ENCODE measurements at places on chromosomes 6 and 20.
A peak's percentile ranks its signal among the peaks of the same experiment; 100 is the strongest.

GRCh38 chr20:56386219-56386618, 5.8 kb downstream of the AURKA start:
- DNase-seq = no peak
- no peaks in the 10 kb centered on the region for H3K27me3 ChIP-seq
- peaks cover 75% of the 10 kb centered on the region for H3K36me3 ChIP-seq
- no peak overlapping the region for H3K4me3 ChIP-seq
- peaks cover 68% of the 10 kb centered on the region for H3K4me1 ChIP-seq

- H3K27me3 ChIP-seq = no peaks in the 10 kb centered on the region
- no peak overlapping the region for H3K4me3 ChIP-seq
- H3K4me1 ChIP-seq = no peaks in the 10 kb centered on the region
These were observed 447.3 kb downstream of the MAFB start for GRCh38 chr20:40241596-40242343.

DNA sequence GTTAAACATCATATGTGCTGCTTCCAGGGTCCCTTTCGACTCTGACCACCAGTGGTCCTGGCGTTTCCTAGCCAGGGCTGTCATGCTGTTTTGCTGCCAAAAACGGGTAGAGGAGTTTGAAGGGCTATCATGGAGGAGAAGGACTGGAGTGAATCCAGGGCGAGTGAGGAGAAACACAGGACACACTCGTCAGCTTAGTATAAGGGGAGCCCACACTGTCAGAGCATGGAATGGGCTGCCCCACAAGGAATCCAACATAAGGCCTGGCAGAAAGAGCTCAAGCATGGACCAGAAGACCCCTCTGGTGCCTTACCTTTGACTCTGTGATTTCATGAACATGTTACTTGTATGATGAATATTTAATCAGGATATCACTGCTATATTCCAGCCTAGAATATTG, 247.2 kb downstream of the NRN1 start:
- H3K4me1 ChIP-seq = no peaks in the 10 kb centered on the region
- DNase-seq = no peak
- H3K27me3 ChIP-seq = no peaks in the 10 kb centered on the region
- H3K36me3 ChIP-seq = peaks cover 16% of the 10 kb centered on the region
- H3K4me3 ChIP-seq = no peak overlapping the region
- no peak overlapping the region for H3K27ac ChIP-seq

GRCh38 chr6:13522656-13523055, 35.3 kb upstream of the GFOD1 start:
- no peaks in the 10 kb centered on the region for H3K36me3 ChIP-seq
- DNase-seq = no peak
- peaks cover 5% of the 10 kb centered on the region for H3K27me3 ChIP-seq
- no peak overlapping the region for H3K27ac ChIP-seq
- H3K4me1 ChIP-seq = peaks cover 13% of the 10 kb centered on the region
- H3K4me3 ChIP-seq = no peak overlapping the region

DNA sequence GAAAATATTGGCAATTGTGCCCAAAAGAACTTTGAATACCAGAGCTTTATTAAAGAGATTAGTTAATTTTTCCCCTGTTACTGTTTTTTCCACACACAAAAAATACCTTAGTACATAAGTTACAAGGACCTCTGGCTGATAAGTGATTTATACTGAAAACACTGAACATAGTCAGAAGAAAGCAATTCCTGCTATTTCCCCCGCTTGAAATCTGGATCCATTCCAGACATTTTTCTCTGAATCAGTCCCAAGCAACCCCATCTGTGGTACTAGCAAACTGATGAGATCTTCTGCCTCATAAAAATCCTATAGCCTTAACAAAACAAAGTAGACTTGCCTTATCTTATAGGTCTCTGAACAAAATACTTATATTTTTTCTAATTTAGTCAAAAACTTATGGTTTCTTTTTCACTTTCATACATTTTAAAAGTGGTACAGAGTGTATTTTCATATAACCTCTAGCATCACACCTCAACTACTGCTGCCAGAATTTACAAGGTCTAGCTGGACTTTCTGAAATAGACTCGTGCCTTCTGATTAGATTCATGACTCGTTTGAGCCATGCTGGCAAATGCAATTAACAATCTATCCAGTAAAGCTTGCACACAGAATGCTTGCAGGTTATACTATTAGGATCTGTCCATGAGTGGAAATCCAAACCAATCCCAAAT, 111.9 kb downstream of the TBX18 start:
- no peaks in the 10 kb centered on the region for H3K4me1 ChIP-seq
- H3K4me3 ChIP-seq = no peak overlapping the region
- no peak overlapping the region for H3K27ac ChIP-seq
- no peak for DNase-seq

GRCh38 chr20:60295214-60295613, 337.0 kb downstream of the CDH26 start:
- H3K27ac ChIP-seq = peak overlapping the region; percentile 17
- H3K27me3 ChIP-seq = no peaks in the 10 kb centered on the region
- peaks cover 3% of the 10 kb centered on the region for H3K36me3 ChIP-seq
- H3K4me1 ChIP-seq = peaks cover 23% of the 10 kb centered on the region

GRCh38 chr6:159842035-159842434, 42.0 kb downstream of the PNLDC1 start:
- peaks cover 1% of the 10 kb centered on the region for H3K27me3 ChIP-seq
- peaks cover 6% of the 10 kb centered on the region for H3K4me1 ChIP-seq
- no peak for DNase-seq
- no peaks in the 10 kb centered on the region for H3K36me3 ChIP-seq
- no peak overlapping the region for H3K27ac ChIP-seq
- H3K4me3 ChIP-seq = no peak overlapping the region

DNA sequence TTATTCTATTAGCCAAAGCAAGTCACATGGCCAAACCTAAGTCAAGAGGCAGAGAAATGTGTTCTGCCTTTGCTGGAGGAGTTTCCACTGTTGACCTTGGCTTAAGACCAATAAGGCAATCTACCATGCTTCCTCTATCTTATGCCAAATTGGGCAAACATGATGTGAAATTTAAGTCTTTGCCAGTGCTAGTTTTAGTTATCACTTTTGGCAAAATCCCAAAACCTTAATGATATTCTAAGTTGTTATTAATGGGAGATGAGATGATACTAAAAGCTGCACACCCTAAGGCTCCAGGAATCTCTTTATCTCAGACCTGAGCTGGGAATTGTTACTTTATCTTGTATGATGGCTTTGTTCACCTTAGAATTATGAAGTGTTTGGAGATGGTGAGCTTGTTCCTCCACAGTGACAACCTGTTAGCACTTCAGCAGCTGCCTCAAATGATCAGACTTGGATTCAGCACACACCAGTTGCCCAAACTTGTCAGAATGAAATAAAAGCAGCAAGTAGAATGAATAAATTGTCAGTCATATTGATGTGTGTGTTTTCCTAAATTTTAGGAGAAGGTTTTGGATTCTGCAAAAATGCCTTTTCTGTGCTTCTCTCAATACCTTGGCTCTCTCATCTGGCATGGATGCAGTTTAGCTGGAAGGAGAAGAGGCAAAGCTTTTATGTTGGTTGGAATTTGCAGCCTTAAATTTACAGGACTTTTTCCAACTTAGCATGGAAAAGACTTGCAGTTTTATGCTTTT, 49.3 kb downstream of the RIN2 start:
- no peak for DNase-seq
- no peaks in the 10 kb centered on the region for H3K36me3 ChIP-seq
- peaks cover 2% of the 10 kb centered on the region for H3K27me3 ChIP-seq
- no peak overlapping the region for H3K27ac ChIP-seq

- DNase-seq = no peak
- no peaks in the 10 kb centered on the region for H3K27me3 ChIP-seq
- peaks cover 72% of the 10 kb centered on the region for H3K4me1 ChIP-seq
- H3K4me3 ChIP-seq = no peak overlapping the region
- peaks cover 34% of the 10 kb centered on the region for H3K36me3 ChIP-seq
These were observed 3.4 kb downstream of the NEDD9 start for GRCh38 chr6:11228935-11229654.

DNA sequence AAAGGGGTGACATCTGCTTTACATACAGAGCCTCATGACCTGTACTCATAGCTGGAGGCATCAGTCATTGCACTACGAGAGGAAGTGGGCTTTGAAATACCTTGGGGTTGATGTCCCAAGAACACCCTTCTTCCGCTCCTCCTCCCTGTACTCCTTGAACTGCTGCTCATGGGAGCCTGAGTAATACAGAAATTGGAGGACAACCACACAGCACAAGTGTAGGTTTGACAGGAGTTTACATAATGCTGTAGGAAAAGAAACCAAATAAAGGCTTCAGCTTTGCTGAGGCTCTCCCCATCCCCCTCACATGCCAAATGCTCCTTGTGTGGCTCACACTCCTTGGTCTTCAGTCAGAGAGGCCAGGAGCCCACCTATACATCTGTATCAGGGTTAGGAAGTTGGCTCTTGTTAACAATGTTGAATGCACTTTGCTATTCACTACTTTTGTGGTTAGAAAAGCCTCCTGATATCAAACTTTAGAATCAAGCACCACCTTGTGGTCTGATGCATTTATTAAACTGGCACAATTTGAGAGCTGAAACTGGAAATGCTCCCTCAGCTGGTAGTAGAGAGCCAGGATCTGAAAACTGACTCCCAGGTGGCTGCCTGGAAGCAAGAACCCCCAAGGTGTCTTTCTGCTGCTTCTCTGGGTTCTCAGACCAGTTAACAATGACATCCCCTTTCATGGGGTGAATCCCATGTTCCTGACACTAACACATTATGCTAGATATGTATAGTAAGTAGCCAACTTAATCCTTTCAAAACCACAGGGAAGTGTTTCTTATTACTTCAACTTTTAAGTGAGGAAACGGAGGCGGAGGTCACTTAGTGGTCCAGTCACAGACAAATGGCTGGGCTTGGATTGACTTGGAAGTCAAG, 56.2 kb upstream of the EDN1 start:
- peak overlapping the region; percentile 60 for H3K27ac ChIP-seq
- H3K4me3 ChIP-seq = no peak overlapping the region
- no peaks in the 10 kb centered on the region for H3K27me3 ChIP-seq

DNA sequence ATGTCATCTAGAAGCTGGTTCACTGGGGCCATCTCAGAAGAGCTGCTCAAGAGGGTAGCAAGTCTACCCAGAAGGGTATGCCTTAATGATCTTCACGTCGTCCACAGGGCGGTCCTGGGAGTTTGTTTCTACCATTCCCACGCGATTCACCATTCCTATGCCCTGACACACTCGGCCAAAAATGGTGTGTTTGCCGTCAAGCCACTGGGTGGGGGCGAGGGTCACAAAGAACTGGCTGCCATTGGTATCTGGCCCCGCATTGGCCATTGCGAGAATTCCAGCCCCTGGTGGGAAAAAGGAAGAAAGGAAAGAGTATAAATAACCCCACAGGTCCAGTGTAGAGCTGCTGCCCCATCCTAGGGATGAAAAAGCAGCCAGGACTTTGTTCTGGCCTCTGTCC, 16.5 kb upstream of the CPNE5 start:
- H3K36me3 ChIP-seq = peaks cover 32% of the 10 kb centered on the region
- DNase-seq = no peak
- H3K27me3 ChIP-seq = no peaks in the 10 kb centered on the region
- no peak overlapping the region for H3K27ac ChIP-seq
- H3K4me1 ChIP-seq = peaks cover 5% of the 10 kb centered on the region

- no peaks in the 10 kb centered on the region for H3K27me3 ChIP-seq
- H3K4me3 ChIP-seq = no peak overlapping the region
- H3K36me3 ChIP-seq = peaks cover 18% of the 10 kb centered on the region
- H3K4me1 ChIP-seq = peaks cover 44% of the 10 kb centered on the region
These were observed 3.9 kb downstream of the ACSS2 start for GRCh38 chr20:34880215-34880850.

DNA sequence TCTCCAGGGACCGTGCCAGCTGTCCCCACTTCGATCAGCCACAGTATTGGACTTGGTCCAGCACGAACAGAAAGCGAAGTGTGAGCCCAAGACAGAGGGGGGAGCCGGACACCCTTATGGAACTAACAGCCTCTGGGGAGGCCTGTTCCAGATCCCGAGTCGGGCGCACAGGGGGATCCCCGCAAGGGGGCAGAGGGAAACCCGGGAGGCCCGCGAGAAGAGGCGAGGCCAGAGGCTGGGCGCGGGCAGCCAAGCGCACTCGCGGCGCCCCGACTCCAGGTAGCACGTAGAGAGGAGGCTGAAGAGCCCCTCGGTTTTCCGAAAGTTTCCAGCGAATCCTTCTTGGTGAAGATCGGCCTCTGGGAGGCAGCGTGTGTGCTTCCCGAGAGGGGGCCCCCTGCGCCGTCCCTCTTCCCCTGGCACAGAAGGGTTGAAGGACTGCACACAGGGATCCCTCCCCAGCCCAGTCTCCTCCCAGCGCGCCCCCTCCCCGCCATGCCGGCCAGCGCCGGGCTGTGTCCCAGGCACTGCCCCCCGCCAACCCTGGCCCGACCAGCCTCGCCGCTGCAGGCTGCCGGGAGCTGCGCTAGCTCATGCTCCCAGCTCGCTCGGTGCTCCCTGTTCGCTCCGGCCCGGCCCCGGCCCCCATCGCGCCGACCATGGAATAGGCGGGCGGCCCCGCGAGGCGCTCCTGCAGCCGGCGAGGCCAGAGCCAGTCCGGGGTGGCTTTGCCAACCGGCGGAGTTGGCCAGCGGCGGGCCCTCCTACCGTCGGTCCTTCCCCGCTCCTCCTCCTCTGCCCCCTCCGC, 577 bp upstream of the SLC24A3 start:
- H3K27me3 ChIP-seq = peaks cover 42% of the 10 kb centered on the region
- no peak overlapping the region for H3K27ac ChIP-seq
- H3K4me1 ChIP-seq = no peaks in the 10 kb centered on the region
- no peaks in the 10 kb centered on the region for H3K36me3 ChIP-seq
- no peak for DNase-seq
- no peak overlapping the region for H3K4me3 ChIP-seq

DNA sequence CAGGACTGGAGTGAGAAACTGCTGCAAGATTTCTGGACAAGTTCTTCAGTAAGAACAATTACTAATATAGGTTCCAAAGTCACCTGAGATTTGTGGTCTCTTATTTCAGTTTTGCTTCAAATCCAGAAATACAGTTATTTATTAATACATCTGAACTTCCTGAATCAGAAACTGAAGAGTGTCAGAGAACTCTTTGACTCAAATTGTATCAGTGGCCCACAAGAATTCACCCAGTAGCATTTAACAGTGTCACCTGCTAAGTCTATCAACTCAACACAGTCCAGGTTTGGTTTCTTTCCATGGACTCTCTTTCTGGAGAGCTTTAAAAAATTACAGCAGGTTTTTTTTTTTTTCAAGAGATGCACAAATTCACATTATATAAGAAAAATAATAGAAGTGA, 18.8 kb upstream of the NHSL1 start:
- H3K4me1 ChIP-seq = peaks cover 23% of the 10 kb centered on the region
- H3K4me3 ChIP-seq = no peak overlapping the region
- no peak overlapping the region for H3K27ac ChIP-seq
- H3K36me3 ChIP-seq = no peaks in the 10 kb centered on the region
- DNase-seq = no peak
- H3K27me3 ChIP-seq = peaks cover 9% of the 10 kb centered on the region

- no peaks in the 10 kb centered on the region for H3K4me1 ChIP-seq
- H3K4me3 ChIP-seq = no peak overlapping the region
- H3K36me3 ChIP-seq = no peaks in the 10 kb centered on the region
- no peak overlapping the region for H3K27ac ChIP-seq
- DNase-seq = no peak
- H3K27me3 ChIP-seq = peaks cover 2% of the 10 kb centered on the region
These were observed 207.8 kb upstream of the FOXQ1 start for GRCh38 chr6:1103945-1104623.

Data from activated CD4-positive, alpha-beta T cell treated with anti-CD3 and anti-CD28 coated beads, Interleukin-2, amount 10 ng/mL, durations not matched to agents 7 days and 5 days (primary cell).